ENCODE measurements at places on chromosomes 3 and 15.

DNA sequence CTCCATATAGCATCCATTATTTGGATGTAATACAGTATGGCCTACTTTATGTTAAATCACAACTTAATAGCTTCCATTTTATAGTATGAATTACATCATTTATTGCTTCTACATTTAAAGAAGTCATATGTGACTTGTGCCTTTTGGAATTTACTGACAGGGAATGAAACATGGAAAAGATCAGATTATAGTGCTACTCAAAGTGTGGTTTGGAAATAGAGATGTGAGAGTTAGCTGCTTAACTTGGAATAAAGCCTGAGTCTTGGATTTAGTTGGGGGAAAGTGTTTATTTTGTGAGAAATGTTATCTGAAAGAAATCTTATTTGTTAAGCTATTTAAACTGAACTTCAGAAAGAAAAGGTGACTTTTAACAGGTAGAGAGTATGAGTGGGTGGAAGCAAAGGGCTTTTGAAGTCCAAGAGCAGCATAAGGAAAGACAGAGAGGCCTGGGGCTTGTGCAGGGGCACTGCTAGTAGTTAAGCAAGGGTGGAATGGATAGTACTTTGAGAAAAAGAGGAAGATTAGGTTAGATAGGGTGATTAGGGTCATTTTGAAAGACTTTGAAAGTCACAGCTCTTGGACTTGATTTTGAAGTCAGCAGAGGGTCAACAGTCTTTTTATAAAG lies 60.5 kb downstream of the SLMAP start:
- DNase-seq = no peak

GRCh38 chr15:37143351-37143750 lies 43.0 kb upstream of the MEIS2 start:
- no peak for DNase-seq

- DNase-seq = no peak
Observed at GRCh38 chr3:17979252-17979651, 236.8 kb upstream of the TBC1D5 start.

- DNase-seq = no peak
Observed at GRCh38 chr3:39122813-39123212, 15.3 kb downstream of the TTC21A start.

GRCh38 chr3:13516760-13517135 lies 32.2 kb upstream of the FBLN2 start:
- DNase-seq = no peak

GRCh38 chr15:95620934-95621579 lies 709.4 kb upstream of the NR2F2 start:
- DNase-seq = no peak

GRCh38 chr3:197782230-197782629 lies 8.8 kb upstream of the LRCH3 start:
- no peak for DNase-seq

- DNase-seq = no peak
Observed at GRCh38 chr3:111531446-111531845, 10.6 kb upstream of the CD96 start.

- no peak for DNase-seq
Observed at GRCh38 chr15:52496175-52496574, 32.5 kb downstream of the MYO5A start.

DNA sequence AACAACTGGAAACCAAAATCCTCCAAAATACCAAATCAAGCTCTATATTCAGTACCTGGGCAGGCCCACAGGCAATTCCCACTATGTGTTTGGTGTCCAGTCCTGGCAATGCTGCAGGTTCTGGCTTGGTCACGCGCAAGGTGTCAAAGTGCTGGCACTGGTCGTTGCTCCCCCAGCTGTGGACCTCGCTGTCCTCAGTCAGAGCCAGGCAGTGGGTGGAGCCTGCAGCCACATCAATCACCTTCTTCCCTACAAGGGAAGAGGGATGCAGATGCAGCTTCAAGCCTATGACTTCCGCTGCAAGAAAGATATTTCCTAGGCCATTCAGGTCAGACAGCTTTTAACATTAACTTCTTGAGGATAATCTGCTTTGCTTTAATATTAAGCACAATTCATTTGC lies 61.3 kb downstream of the HERC2 start:
- DNase-seq = no peak

All from CD4-positive, alpha-beta T cell treated with Interleukin-10 for 1 hour (primary cell).